ENCODE measurements at places on chromosomes 12 and 14.

GRCh38 chr14:52551696-52552062, 626 bp downstream of the TXNDC16 start:
- DNase-seq = no peak

GRCh38 chr12:68303850-68304249, 28.3 kb downstream of the MDM1 start:
- DNase-seq = no peak

- DNase-seq = no peak
These were observed 5.9 kb upstream of the ITGB7 start for GRCh38 chr12:53212931-53213330.

GRCh38 chr12:43882578-43883178, 46.8 kb downstream of the TMEM117 start:
- DNase-seq = no peak

GRCh38 chr12:57079821-57080220, 1.2 kb upstream of the NEMP1 start:
- no peak for DNase-seq

DNA sequence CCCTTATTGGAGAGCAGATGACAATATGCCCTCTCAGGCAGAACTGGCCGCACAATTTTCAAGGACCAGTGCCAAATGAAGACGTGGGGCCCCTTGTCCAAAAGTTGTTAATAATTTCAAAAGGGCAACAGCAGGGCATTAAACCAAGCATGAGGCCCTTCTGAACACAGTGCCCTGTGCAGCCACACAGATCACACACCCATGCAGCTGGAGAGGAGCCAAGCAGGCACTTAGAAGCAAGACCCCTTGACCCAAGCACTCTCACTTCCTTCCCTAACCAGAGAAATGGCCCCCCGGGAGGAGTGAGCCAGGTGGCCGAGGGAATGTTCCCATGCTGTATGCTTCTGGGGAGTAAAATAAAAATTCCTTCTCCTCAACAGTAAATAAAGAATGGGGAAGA, 114.0 kb upstream of the TMPO start:
- no peak for DNase-seq

GRCh38 chr14:65290830-65291229, 121.7 kb upstream of the FUT8 start:
- DNase-seq = no peak

DNA sequence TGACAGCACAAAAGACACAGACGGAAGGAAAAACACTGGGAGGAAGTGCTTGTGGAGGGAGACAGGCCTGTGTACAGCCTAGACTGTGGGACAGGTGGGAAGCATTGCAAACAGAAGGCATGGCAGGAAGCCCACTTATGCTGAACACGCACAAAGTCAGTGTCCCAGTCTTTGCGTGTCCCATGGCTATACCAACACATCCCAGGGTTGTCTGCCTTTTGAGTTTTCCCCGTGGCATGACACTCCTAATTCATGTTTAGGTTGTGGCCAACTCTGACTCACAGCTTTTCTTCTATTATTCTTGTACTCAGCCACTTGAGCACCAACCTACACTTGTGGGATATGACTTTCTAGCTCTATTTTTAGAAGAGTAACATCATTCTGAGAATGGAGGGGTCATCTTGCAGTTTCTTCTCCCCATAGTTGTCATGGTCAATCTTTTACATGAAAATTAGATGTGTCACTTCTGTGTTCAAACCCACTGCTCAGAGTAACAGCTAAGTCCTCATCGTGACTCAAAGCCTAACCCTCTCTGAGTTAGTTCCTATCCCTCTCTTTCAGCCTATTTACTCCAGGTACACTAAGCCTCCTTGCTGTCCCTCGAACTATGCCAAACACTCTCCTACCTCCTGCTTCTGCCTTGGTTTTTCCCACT, 27.5 kb upstream of the JPH4 start:
- DNase-seq = no peak

- no peak for DNase-seq
These were observed 222.1 kb downstream of the C12orf50 start for GRCh38 chr12:87807086-87807485.

DNA sequence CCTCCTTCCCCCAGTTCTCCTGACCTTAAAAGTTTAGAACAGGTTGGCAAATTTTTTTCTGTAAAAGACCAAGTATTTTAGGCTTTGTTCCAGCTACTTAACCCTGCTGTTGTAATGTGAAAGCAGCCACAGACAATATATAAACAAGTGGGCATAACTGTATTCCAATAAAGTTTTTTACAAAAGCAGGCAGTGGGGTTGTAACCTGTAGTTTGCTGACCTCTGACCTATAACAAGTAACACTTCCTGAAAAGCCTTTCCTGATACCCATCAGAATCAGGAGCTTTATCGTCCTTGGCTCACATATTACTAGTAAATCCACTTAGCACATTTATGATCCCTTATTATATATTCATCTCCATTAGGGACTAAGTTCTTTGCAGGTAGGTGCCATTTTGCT, 13.1 kb upstream of the SMARCC2 start:
- DNase-seq = no peak

DNA sequence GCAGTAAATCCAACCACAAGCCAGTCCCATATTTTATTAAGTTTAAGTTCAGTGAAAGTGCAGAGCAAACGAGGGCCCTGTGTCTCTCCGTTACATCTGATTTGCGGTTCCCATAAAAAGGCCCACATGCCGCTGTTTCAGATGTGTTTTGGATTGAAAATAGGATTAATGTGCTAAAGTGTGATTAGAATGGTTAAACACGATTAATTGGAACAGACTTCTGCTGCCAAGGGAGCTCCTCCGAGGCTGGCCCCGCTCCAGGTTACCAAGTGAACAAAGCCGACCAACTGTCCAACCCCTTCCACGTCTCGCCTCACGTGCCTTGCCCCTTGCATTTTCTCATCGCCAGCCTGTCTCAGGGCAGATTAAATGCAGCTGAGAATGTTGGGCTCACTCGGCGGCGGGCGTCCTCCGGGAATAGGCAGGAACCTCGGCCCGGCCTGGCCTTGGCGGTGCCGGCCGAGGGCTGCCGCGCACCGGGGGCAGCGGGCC, 166.5 kb upstream of the GSC start:
- DNase-seq = no peak

DNA sequence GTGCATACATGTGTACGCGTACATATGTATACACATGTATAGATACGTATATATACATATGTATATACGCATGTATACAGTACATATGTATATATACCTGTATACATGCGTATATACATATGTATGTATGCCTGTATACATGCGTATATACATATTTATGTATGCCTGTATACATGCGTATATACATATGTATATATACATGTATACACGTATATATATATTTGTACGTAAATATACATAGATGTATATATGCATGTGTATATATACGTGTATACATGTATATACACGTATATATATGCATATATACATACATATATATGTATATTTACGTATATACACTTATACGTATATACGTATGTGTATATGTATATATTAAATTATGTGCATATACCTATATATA, 93.9 kb upstream of the ABCD2 start:
- no peak for DNase-seq

- no peak for DNase-seq
These were observed 114.6 kb upstream of the MED13L start for GRCh38 chr12:116392061-116392460.

- DNase-seq = no peak
These were observed 22.5 kb downstream of the MRPS35 start for GRCh38 chr12:27733052-27733656.

GRCh38 chr14:53054457-53054856, 98.7 kb downstream of the DDHD1 start:
- DNase-seq = no peak

DNA sequence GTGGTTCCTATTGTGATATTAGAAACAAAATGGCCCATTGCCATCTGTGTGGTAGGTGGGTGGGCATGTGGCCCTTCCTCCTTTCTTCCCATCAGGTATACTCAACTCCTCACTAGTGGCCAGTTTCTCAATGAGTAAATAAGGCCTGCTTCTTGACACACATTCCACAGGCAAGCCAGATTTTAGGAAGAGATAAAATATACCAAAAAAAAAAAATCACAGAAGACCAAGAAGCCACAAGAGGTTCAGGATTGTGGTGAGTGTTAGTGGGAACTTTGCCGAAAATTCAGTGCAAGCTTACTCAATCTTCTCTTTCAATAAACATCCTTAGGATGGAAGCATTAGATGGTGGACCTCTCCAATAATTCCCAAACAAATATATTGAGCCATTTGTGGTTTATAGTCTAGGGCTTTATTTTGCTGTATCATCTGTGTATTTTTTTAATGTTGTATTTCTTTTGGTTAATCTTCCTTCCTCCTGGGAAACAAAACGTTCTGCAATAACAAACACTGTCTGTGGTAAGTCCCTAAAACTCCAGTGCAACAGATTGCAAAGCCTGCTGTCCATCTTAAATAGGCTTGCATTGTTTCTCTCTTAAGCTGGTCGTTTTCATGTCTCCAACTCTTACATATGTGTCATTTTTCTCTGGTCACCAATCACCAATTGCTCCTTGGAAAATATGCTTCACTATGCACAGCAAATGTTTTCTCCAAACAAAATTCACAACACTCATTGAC, 289.9 kb upstream of the KITLG start:
- no peak for DNase-seq

GRCh38 chr12:325906-326305, 63.2 kb downstream of the KDM5A start:
- no peak for DNase-seq

GRCh38 chr12:93846936-93847516, 169.9 kb downstream of the CRADD start:
- no peak for DNase-seq

GRCh38 chr12:93762912-93763553, 85.9 kb downstream of the CRADD start:
- no peak for DNase-seq

DNA sequence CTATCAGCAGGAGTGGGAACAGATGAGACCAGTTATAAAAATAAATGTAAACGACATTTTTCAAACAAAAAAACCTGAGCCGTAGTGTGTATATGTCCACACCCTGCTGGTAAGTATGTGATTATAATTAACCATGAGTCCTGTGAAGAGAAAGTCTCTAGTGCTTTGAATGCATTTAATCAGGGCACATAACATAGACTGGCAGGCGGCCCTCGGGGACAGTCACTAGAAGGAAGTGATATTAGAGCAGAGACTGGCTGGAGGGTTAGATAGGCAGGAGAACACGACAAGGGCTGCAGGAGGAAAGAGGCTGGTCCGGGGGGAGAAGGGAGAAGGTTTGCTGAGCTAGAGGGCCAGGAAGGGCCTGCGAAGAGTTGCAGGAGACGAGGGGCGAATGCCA, 23.8 kb upstream of the ELK3 start:
- no peak for DNase-seq

- DNase-seq = no peak
These were observed 64.8 kb upstream of the PTGR2 start for GRCh38 chr14:73786636-73787485.

DNA sequence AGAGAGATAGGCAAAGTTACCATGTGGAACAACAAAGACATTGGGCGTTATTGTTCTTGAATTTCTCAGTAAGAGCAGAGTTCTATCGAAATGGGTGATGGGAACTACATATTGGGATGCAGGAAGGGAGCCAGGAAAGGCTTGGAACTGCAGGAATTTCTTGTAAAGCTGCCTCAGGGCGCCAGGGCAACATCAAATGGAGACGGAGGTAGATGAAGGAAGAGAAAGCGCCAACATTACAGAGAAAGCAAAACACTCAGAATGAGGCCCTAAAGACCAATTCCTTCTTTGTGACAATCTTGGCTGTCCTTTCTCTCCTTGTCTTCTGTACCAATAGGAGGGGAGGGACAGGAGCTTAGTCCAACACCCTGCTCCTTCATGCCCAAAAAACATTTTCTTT, 148.4 kb downstream of the RPAP3 start:
- DNase-seq = no peak

GRCh38 chr14:102419276-102419675, 56.5 kb downstream of the TECPR2 start:
- DNase-seq = no peak

DNA sequence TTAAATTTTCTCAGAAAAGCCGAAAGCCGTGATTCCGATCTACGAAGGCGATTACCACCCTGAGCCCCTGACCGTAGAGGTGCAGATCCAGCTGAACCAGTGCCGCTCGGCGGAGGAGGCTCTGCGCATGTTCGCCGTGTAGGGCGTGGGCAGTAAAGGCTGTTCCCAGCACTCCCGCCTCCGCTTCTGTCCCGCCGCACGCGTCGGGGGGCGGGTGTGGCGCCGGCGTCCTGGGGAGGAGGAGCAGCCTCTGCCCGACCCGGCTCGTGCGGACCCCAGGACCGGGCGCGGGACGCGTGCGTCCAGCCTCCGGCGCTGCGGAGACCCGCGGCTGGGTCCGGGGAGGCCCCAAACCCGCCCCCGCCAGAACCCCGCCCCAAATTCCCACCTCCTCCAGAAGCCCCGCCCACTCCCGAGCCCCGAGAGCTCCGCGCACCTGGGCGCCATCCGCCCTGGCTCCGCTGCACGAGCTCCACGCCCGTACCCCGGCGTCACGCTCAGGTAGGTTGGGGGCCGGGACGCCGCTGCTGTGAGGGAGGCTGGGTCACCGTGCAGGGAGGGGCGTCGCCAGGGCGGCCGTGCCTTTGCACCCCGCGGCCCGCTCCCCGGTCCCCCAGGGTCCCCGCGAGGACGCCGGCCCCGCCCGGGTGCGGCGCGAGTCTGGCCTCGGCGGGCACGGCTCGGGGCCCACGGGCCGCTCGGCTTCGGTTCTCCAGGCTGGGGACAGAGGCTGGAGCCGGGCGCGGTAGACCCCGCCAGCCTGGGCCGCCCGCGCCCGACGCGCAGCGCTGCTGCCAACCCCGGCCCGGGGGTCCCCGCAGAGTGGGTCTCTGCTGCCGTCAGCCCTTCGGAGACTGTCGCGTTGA, at the start of gene B3GNT4:
Gene B3GNT4 (plus strand): TSS at position 409 of the 866 bp plus-strand sequence. CDS start 910 bp downstream, outside the sequence.
- no peak for DNase-seq

DNA sequence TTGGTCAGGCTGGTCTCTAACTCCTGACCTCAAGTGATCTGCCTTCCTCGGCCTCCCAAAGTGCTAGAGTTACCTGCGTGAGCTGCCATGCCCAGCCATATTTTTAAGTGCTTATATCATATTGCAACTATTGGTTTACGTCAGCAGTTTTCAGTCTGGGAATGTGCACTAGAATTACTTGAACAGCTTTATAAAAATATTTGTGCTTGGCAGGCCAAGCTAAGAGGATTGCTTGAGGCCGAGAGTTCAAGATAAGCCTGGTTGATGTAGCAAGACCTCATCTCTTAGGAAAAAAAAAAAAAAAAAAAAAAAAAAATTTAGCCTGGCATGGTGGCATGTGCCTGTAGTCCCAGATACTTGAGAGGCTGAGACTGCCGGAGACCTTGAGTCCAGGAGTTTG, 17.1 kb downstream of the KIAA0586 start:
- DNase-seq = no peak

DNA sequence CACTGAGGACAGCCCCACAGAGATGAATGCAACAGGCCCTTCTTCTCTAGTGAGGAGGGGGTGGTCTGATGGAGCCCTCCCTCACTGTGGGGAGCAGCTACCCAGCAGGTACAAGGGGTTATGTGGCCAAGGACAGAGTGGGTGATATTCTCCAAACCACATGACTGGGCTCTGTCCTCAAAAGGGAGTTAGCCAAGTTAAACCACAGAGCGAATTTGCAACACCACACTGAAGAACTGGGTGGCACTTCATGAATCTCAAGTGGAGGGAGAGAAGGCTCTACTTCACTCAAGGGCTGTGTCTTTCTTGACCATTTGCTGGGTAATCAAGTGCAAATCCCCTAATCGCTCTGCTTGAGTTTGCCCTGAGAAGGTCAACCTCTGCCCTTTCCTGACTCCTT, 12.5 kb downstream of the GPR68 start:
- DNase-seq = no peak
